ENCODE measurements at places on chromosomes 2 and 18.
A peak's percentile ranks its signal among the peaks of the same experiment; 100 is the strongest.

- no peak for DNase-seq
Measured at GRCh38 chr18:74368901-74369705, 53.5 kb downstream of the C18orf63 start.

DNA sequence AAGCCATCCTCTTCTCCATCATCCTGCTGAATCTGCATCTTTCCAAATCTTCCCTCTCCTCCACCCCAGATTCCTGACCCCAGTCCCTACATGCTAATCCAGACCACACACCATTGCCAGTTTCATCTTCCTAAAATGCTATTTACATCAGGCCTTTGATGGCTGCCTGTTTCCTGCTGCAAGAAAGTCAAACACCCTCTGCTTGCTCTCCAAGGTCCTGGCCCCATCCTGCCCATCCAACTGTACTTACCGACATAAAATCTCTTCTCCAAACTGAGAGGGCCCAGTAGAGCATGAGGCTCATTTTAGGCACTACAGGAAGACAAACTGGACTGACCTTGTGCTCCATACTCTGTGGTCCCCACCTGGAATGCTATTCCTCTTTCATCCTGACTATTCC lies 19.0 kb downstream of the ALK start:
- DNase-seq = no peak

GRCh38 chr2:144099780-144100377 lies 420.0 kb downstream of the ZEB2 start:
- no peak for DNase-seq

- no peak for DNase-seq
Measured at GRCh38 chr2:128523457-128523856, 204.8 kb upstream of the HS6ST1 start.

DNA sequence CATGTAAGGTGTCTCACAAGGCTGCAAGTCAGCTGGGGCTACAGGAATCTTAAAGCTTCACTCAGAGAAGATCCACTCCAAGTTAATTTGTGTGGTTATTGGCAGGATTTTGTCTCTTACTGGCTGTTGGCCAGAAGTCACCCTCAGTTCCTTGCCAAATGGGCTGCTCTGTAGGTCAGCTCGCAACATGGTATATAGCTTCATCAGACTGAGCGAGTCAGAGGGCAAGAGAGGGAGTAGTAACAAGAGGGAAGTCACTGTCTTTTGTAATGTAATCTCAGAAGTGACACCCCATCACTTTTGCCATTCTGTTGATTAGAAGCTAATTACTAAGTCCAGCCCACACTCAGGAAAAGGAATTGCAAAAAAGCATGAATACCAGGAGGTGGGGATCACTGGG lies 119.5 kb downstream of the LRRTM1 start:
- no peak for DNase-seq

GRCh38 chr18:8217051-8217564 lies 392.1 kb upstream of the RAB12 start:
- DNase-seq = no peak

DNA sequence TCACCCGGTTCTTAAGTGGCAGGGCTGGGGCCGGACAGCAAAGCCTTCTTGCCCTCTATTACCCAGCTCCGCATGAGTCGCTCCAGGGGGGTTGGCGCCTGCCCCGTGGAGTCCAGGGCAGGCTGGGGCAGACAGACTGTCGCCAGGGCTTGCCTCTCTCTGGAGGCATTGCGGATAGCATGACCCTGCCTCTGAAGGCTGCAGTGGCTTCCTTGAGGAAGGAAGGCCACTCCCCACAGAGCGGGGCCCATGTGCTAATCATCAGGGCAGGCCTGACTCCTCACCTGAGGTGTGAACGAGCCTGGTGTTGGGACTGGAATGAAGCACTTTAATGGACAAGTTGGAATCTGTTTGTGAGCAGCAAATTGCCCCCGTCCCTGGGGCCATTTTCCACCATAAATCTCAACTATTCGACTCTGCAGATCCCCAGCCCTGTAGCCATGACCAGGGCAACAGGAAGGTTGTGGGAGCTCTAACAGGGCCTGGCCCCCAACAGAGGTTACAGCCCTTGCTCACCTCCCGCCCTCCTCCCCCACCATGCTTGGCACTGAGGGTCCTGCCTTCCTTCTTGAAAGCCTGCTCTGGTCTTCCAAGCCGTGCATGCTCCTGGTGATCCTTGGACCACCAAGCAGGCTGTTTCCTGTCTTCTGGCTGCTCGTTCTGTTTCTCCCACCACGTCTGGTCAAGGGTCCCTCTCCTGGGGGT lies 144.9 kb upstream of the HAAO start:
- DNase-seq = no peak

- no peak for DNase-seq
Measured at GRCh38 chr2:140199312-140199711, 1419.1 kb upstream of the NXPH2 start.

DNA sequence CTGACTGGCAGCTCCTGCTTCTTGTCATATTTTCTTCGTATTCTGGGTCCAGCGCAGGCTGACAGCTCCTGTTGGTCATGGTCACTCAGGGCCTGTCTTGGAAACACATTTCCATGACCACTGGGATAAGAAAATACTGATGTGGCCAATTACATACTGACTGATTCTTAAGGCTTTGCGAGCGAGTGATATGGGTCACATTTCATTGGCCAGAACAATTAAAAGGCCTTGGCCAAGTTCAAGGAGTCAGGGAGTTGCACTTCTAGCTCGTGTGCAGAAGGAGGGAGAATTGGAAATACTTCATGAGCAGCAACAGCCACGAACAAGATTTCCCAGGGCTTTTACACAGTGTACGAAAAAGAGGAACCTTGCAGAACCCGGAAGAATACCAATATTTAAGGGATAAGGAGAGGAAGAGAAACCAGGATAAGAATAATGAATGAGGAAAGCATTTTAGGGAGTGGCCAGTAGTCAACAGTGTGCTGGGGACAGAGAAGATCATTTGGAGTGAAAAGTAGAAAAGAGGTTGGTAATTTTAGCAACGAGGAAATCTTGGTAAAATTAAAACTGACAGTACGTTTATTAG lies 149.5 kb downstream of the ATP9B start:
- DNase-seq = no peak

GRCh38 chr2:27942612-27943547 lies 52.4 kb downstream of the BABAM2 start:
- DNase-seq = no peak

- DNase-seq = no peak
Measured at GRCh38 chr2:160266037-160266551, 66.0 kb upstream of the ITGB6 start.

DNA sequence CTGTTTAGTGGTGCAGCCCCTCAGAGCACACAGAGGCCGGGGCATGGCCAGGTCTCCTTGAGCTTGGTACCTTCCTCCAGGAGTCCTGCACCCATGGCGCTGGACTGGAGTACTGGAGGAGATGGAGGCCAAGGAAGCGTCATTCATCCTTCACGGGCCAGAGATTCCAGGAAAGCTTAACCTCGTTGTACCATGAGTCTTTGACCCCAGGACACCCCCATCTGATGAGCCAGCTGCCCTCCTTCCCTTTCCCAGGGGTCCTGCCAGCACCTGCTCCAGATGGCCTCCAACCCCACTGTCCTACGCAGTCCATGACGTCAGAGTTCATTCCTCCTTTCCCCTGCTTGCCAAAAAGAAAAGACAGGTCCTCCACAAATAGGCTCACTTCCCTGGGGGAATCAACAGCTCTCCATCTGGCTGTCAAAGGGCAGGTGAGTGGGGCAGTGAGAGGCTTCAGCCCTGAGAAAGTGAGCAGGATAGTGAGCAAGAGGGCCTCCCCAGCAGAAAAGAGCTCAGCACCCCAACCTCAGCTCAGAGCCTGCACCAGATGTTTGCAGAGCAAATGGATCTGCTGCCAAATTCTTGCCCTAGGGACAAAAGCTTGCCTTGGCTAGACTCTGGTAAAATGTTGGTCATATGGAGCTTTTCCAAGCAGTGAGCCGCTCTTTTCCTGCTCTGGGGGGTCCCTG lies 4.5 kb upstream of the NPPC start:
- DNase-seq = no peak

- DNase-seq = no peak
Measured at GRCh38 chr2:43041661-43042360, 184.6 kb downstream of the ZFP36L2 start.

- DNase-seq = no peak
Measured at GRCh38 chr2:226489775-226490541, 309.7 kb downstream of the IRS1 start.

- DNase-seq = no peak
Measured at GRCh38 chr2:158097481-158097880, 4.2 kb upstream of the UPP2 start.

DNA sequence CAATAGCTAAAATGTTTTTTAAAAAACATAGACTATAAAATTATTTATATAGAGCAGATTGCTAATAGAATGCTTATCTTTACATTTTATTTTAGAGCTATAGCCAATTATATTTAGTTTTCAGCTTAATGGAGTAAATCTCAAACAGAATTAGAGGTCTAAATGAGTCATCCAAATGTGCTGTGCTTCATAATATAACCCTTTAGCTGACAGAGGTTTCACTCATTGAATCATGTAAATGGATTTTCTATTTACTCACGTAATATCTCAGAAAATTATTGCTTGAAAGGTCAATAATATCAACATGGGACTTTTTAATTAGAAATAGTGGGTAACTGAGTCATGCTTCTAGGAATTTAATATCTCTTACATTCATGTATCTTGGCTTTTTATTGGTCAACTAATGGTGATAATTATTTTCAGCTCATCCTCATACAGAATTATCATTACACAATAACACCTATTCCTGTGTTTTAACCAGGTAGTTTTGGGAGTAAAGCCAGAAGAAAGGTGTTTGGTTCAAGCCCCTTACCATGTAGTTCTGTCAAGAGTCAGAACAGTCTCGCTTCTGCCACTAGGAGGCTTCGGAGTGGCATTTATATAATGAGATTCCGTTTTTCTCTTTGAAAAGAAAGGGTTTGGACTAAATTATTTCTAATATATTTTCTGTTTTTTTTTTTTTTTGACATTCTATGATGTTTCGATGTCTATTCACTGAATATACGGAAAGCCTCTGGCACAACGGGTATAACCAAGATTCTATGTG lies 217.6 kb downstream of the CDH7 start:
- DNase-seq = no peak

DNA sequence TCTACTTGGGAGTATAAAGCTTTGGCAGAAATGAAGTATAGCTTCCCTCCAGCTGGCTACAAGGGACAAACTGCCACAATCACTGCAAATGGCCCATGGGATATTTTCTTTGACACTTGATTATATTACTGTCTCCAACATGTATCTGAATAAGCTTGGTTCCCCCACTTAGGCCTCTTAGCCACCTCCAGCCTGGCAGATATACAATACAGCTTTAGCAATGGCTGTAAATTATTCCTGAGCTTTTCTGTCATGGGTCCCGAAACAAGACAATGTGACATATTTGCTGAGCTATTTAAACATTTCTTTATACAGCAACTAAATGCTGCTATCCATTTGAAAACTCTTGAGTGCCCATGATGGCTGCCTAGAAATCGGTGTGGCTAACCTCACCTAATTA lies 406.2 kb downstream of the SUCLG1 start:
- no peak for DNase-seq

- no peak for DNase-seq
Measured at GRCh38 chr2:237514474-237515130, 27.6 kb downstream of the MLPH start.

DNA sequence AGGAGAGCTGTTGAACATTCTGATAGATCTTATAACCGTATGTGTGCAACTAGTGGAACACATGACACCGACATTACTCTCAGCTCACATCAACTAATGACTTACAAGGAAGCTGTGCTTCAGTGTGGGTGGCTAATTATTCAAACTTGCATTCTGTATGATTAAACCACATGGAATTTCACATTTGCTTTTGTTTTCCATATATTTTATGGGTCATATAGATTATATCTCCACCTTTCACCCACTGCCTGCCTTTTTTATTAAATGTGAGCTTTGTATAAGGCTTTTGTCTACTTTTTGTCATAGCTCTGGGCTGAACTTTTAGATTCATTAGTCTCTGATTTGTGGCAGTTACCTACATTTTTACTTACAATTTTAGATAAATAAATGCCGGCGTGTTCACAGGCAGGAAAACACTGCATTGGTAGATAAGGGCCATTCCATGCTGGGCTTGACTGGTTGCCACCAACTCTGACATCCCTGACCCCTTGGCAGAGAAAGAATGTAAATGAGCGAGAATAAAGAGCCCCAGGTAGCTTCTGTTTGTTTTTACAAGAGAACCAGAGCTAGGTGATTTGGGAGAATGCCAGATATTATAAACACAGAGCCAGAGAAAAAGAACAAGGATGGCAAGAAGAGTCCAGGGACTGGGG lies 35.7 kb downstream of the LYPD6 start:
- no peak for DNase-seq

- DNase-seq = no peak
Measured at GRCh38 chr2:104668631-104669030, 185.3 kb upstream of the POU3F3 start.

GRCh38 chr18:26547646-26548414 lies 523 bp downstream of the KCTD1 start:
- peak; percentile 37 for DNase-seq

- no peak for DNase-seq
Measured at GRCh38 chr2:102238778-102239177, 52.0 kb downstream of the IL1RL2 start.

GRCh38 chr2:32721376-32721775 lies 93.5 kb downstream of the TTC27 start:
- no peak for DNase-seq

DNA sequence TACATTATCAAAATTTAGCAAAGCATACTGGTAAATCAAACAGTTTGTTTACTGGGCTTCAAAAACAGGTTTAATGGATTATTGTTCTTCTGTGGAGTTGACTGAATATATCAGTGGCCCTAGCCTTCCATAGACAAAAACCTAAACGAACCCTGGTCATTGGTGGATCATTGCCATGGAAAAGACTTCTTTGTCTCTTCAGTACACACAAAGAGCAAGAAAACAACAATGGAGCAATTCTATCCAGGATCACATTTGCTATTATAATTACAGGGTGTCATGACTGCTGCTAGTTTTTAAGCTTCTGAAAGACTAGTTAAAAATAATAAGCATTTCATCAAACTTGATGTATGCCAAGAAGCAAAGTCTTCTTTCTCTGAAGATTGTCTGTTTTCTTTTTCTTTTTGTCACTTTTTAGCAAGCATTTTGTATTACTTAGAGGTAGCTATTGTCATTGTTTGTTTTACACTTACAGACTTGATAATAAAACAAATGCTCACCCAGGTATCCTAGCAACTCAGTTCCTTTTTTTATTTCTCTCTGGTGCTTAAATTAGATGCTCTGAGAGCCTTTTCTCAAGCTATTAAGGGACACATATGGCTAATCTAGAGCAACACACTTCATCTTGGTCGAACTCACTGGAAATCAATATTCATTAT lies 1228.7 kb upstream of the DDX18 start:
- DNase-seq = no peak

DNA sequence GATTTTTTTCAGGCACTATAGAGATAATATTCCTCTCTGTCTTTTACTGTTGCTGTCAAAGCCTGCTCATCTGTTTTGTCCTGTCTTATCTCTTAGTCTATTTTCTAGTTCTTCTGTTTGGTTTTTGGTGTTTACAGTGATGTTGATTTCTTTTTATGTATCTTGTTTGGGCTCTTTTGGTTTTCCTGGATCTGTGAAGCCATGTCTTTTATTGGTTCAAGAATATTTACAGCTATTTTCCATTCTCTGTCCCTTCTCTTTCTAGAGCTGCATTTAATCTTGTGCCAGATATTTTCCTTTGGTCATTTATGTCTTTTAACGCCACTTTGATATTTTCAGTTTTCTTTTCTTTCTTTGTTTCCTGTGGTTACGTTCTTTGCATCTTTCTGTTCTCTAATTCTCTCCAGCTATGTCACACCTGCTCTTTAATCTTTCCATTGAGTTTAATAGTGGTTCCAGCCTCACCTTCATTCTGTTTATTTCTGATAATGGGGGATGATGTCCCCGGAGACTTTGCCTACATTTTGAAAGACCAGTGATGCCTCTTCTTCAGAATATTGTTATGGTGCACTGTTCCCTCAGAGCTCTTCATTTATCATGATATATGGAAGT lies 32.0 kb downstream of the SMCHD1 start:
- no peak for DNase-seq

All from activated CD4-positive, alpha-beta T cell treated with anti-CD3 and anti-CD28 coated beads for 4 hours (primary cell).